ENCODE measurements at places on chromosomes 11 and 22.

DNA sequence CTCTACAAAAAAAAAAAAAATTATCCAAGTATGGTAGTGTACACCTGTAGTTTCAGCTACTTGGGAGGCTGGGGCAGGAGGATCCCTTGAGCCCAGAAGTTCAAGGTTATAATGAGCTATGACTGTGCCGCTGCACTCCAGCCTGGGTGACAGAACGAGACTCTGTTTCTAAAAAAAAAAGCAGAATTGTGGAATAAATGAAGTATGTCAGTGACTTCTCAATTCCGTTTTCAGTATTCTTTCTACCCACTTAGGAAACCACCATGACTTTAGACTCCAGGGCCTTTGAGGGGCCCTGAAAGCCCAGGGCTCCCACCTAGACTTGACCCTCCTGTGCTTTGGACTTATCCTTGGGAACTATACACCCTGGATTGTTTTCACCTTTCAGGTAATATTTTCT lies 6.5 kb upstream of the NUP160 start:
- DNase-seq, result no peak

GRCh38 chr11:120710354-120711131 lies 199.0 kb downstream of the GRIK4 start:
- no peak for DNase-seq

DNA sequence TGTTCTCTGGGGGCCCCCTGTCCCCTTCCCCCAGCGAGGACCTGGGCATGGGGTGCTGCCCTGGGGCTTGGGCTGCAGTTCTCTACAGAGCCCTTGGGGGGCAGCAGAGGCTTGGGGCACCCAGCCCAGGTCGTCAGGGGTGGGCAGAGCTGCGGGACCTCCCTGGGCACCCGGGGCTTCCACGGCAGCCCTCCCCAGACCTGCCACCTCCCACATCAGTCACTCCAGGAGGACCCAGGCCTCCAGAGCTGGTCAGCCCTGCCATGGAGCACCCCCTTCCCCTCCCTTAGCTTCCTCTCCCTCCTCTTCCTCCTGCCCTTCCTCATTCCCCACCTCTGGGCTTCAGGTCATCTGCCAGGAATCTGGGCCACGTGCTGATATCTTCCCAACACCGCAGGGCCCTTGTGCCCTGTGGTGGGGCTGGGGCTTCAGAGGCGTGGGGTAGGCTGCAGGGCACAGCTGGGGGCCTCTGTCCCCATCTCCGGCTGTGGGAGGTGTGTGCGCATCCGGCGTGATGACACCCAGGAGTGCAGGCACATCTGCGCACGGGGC lies 5.8 kb downstream of the TSPAN4 start:
- DNase-seq, result no peak

DNA sequence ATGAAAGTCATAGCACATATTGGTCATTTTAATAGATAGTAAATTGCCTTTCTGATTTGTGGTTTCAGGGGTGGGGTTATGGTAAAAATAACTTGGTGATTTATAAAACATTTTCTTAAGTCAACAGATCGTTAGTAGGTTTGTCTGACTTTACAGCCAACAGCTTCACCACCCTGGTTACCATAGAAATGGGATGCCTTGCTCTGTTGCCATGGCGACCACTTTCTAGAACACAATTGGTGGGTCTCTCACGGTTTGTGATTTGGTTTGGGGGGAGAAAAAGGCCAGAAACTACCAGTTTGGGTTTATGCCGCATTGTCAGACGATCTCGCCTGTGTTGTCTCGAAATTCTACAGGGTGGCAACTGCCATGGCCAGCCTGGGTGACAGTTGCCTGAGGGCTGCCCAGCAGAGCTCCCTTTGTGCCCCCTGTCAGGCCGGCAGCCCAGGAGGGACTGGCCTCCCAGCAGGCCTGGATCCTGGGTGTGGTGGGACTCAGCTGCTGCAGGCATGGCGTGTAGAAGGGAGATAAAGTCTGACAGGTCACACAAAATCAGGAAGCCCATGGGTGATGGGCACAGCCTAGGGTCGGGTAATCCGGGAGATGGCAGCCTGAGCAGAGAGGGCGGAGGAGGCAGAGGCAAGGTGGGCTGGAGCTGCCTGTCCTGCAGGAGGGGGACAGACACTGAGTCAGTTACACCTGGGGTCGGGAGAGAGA lies 30.9 kb downstream of the KCNC1 start:
- no peak for DNase-seq

DNA sequence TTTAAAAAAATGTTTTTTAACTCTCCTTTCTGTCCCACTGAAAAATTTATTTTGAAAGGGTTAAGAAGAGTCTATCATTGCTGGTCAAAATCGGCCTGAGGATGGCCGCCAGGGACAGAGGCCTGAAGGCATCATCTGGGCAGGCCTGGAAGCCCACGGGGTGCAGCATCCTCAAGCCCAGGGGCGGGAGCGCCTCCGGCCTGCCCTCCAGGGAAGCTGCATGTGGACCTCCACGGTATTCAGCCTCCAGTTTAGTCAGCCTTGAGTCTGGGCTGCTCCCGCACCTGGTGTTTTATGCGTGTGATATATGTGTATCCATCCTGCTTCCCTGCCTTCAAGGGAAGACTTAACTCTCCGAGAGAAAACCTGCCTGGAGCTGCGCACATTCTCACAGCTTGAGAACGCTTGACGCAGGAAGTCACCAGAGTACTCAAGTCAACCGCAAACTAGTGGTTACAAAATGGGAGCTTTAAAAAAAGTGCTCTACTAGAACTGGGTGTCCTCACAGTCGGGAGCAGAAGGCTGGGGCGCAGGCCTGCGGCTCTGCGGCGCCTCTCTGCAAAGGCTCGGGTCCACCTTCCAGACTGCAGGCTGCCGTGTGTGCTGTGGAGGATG lies 13.6 kb upstream of the BID start:
- DNase-seq, result no peak

GRCh38 chr22:30235687-30236170 lies 10.8 kb downstream of the LIF start:
- DNase-seq, result no peak

DNA sequence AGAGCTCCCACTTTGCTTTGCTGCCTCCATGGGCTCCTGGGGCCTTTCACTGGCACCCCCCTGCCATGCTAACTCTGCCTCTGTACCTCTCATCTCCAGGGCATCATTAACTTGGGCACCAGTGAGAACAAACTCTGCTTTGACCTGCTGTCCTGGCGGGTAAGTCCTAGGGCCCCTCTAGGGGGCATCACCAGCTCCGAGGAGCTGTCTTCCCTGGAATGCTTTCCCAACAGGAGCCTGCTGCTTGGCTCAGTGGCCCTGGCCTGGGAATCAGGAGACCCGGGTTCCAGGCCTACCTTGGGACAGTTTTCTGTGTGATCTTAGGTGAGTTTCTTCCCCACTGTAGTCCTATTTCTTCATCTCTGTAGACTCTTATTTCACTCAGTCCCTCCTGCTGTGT lies 5.1 kb downstream of the ACCS start:
- no peak for DNase-seq

DNA sequence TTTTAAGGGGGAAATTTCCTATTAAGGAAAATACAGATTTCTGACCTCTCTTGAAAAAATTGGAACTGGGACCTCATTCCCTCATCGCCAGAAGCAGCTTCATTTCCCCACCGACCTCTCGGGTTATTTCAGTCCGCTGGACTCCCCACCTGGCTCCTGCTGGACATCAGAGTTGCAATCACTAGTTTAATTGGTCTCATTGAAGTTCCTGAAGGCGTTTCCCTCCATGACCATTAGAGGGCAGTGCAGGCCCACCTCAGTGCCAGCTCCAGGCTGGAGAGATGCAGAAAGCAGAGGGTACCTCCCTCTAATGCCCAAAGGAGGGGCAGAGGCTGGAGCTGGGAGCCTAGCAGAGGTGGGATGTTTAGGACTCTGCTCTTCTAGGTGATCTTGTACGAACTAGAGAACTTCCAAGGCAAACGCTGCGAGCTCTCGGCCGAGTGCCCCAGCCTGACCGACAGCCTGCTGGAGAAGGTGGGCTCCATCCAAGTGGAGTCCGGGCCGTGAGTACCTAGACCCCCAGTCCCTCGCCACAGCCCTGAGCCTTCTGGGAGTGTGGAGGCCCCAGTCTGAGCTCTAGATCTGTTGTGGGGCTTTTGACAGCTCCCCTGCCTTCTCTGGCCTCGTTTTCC lies 2.7 kb downstream of the CRYBB3 start:
- no peak for DNase-seq

DNA sequence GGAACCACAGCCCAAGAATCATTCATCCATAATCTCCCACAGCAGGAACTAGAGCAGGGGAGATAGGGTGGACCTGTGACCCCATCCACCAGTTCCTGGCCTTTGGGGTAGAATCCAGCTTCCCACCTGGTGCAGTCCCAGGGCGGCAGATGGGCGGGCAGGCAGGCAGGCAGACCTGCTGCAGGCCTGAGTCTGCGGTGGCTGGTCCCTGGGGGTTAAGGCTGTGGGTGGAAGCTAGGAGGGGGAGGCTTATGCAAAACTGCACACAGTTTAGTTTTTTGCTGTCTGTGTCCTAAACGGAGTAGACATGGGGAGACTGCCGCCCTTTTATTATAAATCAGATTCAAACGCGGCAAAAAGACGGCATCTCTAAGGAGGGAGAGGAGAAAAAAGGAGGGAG lies 4.5 kb upstream of the NEFH start:
- no peak for DNase-seq

GRCh38 chr11:117958949-117959348 lies 27.2 kb upstream of the IL10RA start:
- no peak for DNase-seq

- no peak for DNase-seq
Measured at GRCh38 chr11:9208726-9209501, 56.2 kb downstream of the DENND5A start.

GRCh38 chr11:121715405-121715804 lies 262.6 kb upstream of the SORL1-AS1 start:
- no peak for DNase-seq

DNA sequence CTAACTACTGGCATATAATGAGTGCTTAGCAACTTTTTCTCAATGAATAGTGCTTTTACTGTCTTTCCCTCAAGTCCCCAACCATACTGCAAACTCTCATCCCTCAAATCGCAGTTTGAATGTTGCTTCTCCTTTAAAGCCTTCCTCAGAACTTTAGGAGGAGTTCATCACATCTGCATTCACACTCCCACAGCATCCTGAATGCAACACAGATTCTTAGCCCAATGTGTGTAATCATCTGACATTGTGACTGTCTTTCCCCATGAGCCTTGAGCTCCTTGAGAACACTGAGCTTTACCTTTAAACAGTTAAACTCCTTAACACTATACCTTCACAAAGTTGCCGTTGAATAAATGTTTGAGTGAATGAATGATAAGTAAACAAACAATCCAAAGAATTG lies 81.7 kb upstream of the FAM181B start:
- no peak for DNase-seq

DNA sequence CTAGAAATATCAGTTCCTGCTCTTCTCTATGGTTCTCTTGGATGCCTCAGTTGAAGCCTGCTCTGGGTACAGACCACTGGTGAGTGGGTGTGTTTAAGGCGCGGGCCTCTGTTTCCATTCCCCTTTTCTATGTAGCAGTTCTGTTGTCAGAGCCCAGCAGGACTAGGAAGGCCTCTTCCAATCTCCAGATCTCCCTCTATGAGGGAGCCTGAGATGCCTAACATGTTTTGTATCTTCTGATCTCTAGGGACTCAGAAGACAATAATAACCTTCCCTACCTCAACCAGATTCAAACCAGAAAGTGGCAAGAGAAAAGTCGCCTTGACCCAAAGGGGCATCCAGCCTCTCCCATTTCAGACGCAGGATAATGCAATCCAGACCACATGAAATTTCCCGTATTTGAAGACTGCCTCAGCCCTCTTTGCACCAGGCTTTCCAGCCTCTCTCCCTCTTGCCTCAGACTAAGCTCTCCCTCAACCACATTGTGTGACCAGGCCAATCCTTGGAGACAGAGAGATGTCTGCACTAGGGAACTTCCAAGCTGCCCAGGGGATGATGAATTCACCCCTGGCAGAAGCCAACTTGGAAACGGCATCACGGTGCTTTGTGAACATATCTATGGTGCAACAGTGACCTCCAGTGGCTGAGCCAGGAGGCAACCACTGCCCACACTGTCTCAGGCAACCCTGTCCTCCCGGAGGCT lies 150.1 kb upstream of the UBASH3B start:
- DNase-seq, result peak; percentile 7

DNA sequence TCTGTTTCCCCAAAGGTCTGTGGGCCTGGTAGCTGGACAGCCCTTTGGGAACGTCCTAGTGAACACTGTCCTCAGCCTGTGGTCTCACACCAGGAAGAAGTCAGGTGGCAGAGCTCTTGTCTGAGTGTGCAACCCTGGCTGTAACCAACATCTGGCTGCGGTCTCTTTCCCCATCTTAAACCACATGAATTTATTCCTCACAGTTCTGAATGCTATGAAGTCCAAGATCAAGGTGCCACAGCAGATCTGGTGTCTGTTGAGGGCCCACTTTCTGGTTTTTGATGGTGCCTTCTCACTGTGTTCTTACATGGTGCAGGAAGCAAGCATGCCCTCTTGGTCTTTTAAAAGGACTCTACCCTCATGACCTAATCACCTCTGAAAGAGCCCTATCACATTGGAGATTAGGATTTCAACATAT lies 2.7 kb downstream of the UPB1 start:
- DNase-seq, result no peak

DNA sequence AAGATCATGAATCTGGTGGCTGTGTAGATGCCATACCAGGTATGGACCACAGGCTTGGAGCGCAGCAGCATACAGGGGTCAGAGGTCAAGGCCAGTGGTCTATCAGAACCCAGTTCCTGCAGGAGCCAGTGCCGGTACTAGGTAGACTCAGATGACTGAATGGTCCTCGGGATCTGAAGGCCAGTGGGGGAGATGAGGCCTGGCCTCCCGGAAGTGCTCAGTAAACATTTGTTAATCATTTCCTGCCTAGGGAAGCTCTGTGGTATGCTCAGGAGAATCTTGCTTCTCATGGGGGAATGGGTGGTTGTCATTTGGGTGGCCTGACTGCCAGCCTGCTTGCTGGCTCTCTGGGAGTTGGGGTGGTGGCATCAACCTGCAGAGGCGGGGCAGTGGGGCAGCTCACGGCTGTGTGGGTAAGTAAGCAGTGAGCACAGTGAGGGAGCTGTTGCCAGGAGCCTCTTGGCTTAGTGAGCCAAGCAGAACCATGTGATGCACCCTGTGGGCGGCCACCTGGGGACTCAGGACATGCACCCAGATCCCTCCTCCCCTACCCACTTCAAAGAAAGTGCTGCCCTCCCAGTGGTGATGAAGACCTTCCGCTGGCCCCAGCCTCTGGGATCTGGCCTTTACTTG lies 33.0 kb downstream of the PTPRJ start:
- DNase-seq, result no peak

- no peak for DNase-seq
Measured at GRCh38 chr22:28938286-28938833, 55.0 kb downstream of the ZNRF3 start.

DNA sequence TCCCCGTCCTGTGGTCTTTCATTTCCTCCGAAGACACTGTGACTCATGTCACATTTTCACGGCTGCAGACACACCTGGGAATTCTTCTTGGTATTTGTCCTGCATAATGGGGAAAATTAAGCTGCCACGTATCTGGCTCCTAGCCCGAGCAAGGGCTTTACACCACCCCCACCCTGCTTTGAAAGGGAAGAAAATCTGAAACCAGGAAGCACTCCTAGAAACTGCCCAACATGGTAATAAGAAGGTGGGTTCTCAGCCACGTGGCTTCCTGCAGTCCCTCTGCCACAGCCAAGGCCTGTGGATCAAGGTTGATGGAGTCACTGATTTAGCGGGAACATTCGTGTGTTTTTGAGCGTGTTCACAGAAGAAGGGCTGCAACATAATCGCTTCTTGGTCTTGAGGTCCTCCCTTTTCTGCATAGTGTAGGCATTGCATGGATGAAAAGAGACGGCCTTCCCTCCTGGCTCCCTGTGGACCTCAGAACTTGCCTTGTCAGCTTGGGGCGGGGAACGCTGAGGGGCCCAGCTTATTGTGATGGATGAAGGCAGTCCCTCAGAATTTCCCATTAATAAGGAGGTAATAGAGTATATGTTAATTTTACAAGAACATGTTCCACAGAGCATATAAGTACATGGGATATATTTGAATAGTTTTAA lies 292.0 kb downstream of the NTM start:
- no peak for DNase-seq

Data from stimulated activated CD8-positive, alpha-beta memory T cell treated with anti-CD3 and anti-CD28 coated beads, Interleukin-4, amount 100 ng/mL, for 1 hour (primary cell).